Retina (tissue), 1 donor: ENCODE measurements at places on chromosomes 4 and X.
A peak's percentile ranks its signal among the peaks of the same experiment; 100 is the strongest.

GRCh38 chrX:103536071-103536470, 16.8 kb upstream of the RAB40A start:
- no peak for DNase-seq

GRCh38 chr4:8437281-8437680, 3.2 kb downstream of the ACOX3 start:
- no peak for DNase-seq

DNA sequence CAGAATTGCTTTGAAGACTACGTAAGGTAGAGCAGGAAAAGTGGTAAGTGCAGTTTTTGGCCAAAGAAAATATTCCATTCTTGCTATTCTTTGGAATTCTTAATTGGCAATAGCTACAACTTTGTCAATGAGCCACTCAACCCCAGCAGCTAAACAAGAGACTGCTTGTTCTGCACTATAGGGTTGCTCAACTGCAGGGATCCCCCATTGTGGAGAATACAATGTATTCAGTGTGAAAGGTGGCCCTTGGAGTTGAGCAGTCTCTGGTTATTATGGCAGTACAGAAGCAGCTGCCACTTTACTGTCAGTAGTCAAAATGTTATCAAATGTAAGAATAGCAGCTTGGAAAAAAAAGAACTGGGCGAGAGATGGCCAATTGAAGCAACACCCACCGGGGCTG, 808.7 kb downstream of the CENPC start:
- peak; percentile 29 for DNase-seq

GRCh38 chr4:79287076-79287475, 38.8 kb downstream of the NAA11 start:
- no peak for DNase-seq

- no peak for DNase-seq
These were observed 228.1 kb downstream of the THOC2 start for GRCh38 chrX:123504630-123505270.

GRCh38 chr4:92091335-92091734, 212.4 kb upstream of the GRID2 start:
- DNase-seq: no peak

DNA sequence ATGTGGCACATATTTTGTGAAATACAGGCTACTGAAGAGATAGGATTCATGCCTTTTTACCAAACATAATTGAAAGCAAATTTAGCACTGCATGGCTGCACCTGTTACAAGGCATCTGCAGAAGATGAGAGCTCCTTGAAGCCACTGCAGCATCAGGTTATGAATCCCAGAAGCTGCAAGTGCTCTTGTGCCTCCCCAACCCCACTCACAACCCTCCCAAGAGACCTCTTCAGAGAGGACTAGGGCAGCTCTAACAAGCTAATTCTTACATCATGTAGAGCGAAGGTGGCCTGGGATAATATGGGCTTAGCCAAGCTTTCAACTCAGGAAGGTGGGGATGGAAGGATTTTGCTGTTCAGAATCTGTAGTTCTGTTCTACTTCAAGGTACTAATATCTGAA, 27.2 kb downstream of the MFAP3L start:
- DNase-seq: no peak

DNA sequence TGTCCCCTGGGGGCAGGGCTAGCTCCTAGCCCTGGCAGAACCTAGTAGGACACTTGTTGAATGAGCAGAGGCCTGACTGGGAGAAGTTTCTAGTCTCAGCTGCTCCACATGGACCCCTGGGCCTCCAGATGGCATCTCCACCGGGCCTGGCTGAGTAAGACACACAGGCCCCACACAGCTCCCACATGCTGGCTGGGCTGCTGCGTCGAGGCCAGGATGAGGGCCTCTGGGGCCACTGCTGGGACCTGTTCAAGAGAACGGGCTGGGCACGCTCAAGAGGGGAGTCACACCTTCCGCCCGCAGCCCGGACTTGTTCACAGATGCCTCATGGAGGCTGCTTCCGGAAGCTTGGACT, 4.2 kb upstream of the HGFAC start:
- no peak for DNase-seq

- no peak for DNase-seq
These were observed 536 bp downstream of the SH3BGRL start for GRCh38 chrX:81202456-81202819.

DNA sequence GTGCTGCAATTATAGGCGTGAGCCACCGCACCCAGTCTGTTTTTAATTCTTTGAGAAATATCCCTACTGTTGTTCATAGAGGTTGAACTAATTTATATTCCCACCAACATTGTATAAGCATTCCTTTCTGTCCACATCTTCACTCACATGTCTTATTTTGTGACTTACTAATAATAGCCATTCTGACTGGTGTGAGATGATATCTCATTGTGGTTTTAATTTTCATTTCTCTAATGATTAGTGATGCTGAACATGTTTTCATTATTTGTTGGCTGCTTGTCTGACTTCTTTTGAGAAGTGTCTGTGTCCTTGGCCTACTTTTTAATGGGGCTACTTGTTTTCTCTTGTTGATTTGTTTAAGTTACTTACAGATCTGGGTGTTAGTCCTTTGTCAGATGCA, 310.9 kb upstream of the MAOA start:
- no peak for DNase-seq

GRCh38 chrX:6708041-6708440, 173.1 kb upstream of the VCX3A start:
- DNase-seq: no peak

- no peak for DNase-seq
These were observed 39.6 kb upstream of the MBTPS2 start for GRCh38 chrX:21799767-21800166.

- no peak for DNase-seq
These were observed 733.4 kb downstream of the ADGRL3 start for GRCh38 chr4:61933527-61933926.

- no peak for DNase-seq
These were observed 914.9 kb downstream of the FSTL5 start for GRCh38 chr4:161248880-161249279.

DNA sequence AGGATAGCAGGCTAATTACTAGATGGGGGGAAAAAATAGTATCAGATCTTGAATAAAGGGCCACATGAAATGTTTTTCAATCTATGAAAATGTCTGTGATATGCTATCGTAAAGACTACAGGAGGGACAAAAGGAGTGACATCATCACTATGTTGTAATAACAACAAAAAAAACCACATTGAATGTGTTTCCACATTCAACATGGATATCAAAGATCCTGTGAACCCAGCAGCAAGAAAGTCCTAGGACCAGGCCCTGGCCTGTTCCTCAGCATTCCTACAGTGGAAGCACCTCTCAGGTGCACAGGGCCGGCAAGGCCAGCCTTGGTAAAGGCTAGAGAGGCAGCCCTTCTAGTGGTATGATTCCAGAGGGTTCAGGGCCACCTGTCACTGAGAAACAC, 118.3 kb downstream of the RELL1 start:
- DNase-seq: no peak

DNA sequence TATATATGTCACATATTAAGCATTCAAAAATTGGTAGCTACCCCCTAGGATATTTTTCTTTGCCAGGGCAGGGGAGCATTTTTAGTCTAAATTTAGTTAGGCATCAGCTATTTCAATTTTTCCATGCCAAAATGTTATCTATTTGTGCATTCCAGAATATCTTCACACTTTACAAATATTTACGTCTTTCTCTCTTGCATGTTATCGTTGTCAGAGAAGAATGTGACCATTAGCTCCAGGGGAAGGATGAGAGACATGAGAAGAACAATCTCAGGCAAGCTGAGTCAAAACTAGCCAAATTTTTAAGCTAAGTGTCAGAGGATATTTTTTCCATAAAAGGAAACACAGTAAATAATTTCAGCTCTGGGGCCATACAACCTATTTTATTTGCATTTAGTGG, 885.0 kb upstream of the EPHA5 start:
- no peak for DNase-seq

DNA sequence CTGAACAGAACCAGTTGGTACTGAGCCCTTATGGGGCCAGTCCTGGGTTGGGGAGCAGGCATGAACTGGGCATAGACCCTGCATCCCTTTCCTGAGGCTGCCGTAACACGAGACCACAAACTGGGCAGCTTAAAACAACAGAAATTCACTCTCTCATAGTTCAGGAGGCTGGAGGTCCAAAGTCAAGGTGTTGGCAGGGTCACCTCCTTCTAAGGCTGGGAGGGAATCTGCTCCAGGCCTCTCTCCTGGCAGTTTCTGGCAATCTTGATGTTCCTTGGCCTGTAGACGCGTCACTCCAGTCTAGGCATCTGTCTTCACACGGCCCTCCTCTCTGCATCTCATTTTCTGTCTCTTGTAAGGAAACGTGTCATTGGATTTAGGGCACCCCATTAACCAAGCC, 19.8 kb upstream of the SORCS2 start:
- DNase-seq: no peak

- no peak for DNase-seq
These were observed 297.9 kb upstream of the LCORL start for GRCh38 chr4:18319431-18319830.

- peak; percentile 87 for DNase-seq
These were observed at the start of gene MSX1 for GRCh38 chr4:4859325-4859798. Gene MSX1, plus strand, starts transcription at chr4:4859665. Its CDS starts 235 bp downstream, at chr4:4859900.

GRCh38 chrX:140664939-140665338, 44.6 kb upstream of the LINC00632 start:
- peak; percentile 6 for DNase-seq

- DNase-seq: no peak
These were observed 92.3 kb downstream of the GC start for GRCh38 chr4:71691416-71692073.

DNA sequence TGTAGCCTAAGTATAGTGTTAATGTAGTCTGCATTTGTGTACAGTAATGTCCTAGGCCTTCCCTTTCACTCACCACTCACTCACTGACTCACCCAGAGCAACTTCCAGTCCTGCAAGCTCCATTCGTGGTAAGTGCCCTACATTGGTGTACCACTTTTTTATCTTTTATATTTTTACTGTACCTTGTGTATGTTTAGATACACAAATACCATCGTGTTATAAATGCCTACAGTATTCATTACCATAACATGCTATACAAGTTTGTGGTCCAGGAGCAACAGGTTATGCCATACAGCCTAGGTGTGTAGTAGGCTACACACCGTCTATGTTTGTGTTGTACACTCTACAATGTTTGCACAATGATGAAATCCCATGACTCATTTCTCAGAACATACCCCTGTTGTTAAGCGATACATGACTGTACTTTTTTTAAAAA, 15.4 kb downstream of the TSPAN5 start:
- DNase-seq: no peak

- DNase-seq: no peak
These were observed 133.2 kb downstream of the SHROOM3 start for GRCh38 chr4:76568262-76568661.

DNA sequence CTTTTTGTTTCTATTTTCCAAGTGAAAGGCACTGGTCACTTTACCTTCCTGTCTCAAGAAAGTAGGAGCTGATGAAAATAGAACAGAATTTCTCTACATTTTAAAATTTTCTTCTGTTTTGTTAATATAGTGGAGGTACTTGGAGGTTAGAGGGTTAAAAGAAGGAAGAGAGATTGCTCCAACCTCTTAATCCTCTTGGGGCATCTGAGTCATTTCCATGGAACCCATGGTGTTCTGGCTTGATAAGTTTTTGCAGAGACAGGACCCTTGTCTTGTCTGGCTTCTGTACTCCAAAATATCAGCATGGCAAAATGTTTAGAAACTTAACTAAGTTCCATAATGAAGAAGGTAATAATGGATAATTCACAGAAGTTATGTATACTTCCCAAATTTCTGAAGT, 727.2 kb downstream of the C4orf33 start:
- DNase-seq: no peak

GRCh38 chrX:39650768-39651347, 446.9 kb downstream of the BCOR start:
- DNase-seq: peak; percentile 56

DNA sequence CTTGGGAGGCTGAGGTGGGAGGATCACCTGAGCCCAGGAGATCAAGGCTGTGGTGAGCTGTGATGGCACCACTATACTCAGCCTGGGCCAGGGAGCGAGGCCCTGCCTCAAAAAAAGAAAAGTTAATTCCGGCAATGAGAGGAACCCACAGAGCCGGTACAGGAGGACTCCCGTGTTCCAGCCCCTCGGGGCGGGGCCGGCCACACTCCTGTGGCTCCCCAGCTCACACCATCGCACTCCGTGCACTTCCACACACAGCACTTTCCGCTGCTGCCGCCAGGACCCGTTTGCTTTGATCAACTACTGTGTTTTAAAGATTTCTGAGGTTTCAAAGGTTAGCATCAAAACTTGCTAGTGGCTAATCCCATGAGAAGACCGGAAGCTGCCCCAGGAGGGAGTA, 171.7 kb downstream of the AFAP1 start:
- DNase-seq: no peak

DNA sequence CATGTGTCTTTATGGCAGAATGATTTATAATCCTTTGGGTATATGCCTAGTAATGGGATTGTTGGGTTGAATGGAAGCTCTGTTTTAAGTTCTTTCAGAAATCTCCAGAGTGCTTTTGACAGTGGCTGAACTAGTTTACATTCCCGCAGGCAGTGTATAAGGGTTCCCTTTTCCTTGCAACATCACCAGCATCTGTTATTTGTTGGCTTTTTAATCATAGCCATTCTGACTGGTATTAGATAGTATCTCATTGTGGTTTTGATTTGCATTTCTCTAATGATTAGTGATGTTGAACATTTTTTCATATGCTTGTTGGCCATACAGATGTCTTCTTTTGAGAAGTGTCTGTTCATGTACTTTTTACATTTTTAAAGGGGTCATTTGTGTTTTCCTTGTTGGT, 129.8 kb downstream of the TBCK start:
- DNase-seq: no peak

DNA sequence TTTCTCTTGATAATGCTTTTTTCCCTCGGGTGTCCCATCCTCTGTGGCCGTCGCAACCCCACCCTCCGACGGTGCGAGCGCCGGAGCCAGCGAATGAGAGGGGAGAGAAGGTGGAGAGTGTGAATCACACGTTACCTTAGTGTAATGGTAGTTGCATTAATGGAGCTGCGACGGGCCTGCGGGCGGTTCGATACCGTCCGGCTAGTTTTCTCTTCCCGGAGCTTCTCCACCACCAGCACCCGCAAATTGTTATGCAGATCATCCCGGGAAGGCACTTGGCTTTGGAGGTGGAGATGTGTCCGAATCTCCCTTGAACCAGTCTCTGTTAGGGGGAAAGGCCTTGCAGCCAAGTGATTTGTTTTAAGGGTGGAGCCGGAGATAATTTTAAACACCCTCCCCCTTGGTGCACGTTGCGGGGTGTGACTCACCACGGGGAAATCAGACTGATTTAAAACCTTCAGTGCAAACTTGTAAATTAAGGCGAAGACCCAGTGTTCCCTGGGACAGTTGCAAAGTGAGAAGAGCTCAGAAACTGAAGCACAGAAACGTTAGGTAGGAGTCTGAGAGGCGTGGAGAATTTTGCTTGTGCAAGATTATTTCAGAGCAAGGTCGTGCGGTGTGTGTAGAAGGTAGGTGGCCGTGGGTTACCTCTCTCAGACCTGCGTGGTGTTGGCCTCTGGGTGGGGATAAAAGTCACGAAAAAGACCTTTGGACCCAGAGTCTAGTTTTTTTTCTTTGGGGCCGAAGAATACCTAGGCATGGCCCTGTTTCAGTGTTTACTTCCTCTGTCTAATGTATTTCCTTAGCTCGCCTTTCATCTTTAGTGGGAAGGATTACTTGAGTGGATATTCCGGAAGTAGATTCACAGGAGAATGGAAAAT, 1.3 kb downstream of the AFF1 start:
- DNase-seq: peak; percentile 65
